GM04504 (cell line): ENCODE measurements at places on chromosomes 5 and 9.

DNA sequence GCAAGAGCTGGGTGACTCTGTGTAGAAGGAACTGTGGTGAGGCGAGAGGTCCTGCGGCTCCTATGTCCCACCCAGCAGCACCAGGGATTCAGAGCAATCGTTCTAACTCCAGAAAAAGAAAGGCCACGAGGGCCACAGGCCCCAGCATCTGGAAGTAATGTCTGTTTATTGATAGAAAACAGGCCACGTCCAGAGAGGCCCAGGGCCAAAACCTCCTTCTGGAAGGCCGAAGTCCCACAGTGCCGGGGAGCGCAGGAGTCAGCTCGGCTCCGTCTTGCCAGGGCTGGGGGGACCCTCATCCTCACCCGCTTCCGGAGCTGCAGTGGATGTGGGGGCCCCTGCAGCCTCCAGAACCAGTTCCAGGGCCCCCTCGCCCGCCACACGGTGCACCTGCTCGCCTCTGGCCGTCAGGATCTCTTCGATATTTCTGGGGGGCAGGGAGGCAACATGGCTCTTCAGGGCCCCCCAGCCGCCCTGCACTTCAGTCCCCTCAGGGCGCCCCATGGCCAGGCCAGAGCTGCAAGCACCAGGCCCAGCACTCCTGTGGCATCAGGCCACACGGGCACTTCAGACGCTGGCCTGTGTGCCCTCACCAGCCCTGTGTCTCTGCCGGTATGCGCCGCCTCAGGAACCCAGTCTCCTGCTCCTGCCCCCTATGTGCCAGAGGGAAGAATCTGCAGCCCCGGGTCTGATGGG, 1.6 kb downstream of the DNLZ start:
- no peak for DNase-seq

DNA sequence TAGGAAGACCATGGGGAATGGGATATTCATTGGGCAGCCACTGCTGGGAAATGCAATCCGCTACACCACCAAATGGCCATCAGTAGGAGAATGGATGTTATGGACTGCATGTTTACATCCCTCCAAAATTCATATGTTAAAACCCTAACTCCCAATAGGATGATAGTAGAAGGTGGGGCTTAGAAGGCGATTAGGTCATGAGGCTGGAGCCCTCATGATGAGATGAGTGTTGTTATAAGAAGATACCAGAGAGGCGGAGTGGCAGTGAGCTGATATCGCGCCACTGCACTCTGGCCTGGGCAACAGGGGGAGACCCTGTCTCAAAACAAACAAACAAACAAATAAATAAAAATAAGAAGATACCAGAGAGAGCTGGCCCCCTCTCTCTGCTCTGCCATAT, 16.1 kb upstream of the GTF3C5 start:
- no peak for DNase-seq

- DNase-seq: no peak
Observed at GRCh38 chr9:36739373-36740116, 166.8 kb downstream of the MELK start.

GRCh38 chr9:121210536-121210935, 8.9 kb upstream of the RAB14 start:
- no peak for DNase-seq

- DNase-seq: peak; percentile 91
Observed at GRCh38 chr5:59036274-59036961, 453.5 kb downstream of the RAB3C start.

GRCh38 chr5:128645581-128645980, 107.5 kb upstream of the FBN2 start:
- DNase-seq: no peak

DNA sequence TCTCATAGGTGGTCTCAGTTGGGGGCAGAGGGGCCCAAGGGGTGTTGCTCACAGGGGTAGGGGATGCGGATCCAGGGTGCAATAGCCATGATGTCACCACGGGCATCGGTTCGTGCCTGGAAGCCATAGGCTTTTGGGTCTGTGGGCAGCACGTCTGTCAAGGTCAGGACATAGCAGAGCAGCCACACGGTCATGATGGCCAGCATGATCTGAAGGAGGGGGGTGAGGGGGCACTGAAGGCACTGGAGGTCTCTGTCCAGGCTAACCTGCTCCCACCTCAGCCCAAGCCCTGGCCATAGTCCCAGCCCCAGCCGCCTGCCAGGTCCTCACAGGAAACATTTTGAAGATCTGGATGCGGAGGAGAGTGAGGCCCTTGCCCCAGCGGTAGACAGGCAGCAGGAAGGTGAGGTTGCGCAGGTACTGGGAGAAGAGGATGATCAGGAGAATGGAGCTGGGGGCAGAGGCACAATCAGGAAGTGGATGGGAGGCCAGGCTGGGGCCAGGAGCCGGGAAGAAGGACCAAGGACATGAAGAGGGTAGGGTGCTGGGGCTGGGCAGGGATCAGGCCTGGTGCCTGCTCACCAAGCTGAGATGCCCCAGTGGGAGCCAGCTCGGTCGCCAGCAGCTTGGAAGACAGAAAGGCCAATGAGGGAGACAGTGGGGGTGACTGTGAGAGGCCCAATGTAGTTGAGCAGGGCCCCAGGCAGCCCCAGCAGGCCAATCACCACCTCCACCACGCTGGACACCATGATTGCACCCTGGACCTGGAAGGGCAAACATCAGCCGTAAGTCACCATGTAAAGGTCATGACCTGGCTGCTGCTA, 3.3 kb downstream of the SLC23A1 start:
- DNase-seq: no peak

DNA sequence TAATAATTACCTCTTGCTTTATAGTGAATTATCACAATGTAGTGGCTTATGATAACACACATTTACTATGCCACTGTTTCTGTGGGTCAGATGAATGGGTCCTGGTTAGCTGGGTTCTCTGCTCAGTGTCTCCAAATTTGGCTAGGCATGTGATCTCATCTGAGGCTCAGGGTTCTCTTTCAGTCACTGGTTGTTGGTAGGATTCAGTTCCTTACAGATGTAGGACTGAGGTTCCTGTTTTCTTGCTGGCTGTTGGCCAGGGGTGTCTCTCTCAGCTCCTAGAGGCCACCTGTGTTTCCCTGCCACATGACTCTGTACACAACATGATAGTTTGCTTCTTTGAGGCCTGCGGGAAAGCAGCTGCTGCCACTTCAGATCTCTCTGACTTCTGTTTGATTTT, 7.1 kb downstream of the NFX1 start:
- no peak for DNase-seq

DNA sequence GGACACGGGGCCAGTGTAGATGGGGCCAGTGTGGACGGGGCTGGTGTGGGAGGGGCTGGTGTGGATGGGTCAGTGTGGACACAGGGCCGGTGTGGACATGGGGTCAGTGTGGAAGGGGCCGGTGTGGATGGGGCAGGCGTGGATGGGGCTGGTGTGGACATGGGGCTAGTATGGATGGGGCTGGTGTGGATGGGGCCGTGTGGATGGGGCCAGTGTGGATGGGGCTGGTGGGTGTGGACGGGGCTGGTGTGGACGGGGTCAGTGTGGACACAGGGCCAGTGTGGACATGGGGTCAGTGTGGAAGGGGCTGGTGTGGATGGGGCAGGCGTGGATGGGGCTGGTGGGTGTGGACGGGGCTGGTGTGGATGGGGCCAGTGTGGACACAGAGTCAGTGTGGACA, 23.8 kb downstream of the SLC9A3 start:
- no peak for DNase-seq

- DNase-seq: no peak
Observed at GRCh38 chr5:6343951-6344592, 34.3 kb downstream of the MED10 start.

DNA sequence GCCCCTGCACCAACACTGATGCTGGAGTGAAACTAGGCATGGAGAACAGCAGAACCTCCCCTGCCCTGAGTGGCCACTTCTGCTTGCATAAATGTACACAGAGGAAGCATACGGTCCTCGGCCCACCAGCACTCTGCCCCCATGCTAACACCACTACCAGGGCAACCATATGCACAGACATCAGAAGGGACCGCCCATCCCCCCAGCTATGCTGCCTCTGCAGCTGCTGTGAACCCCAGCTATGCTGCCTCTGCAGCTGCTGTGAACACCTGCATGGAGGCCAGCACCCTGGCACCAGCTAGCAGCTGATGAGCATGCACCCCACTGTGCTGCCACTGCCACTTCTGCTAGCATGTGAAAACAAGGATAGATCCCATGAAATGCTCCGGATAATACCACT, 250.3 kb downstream of the TUSC1 start:
- DNase-seq: no peak

DNA sequence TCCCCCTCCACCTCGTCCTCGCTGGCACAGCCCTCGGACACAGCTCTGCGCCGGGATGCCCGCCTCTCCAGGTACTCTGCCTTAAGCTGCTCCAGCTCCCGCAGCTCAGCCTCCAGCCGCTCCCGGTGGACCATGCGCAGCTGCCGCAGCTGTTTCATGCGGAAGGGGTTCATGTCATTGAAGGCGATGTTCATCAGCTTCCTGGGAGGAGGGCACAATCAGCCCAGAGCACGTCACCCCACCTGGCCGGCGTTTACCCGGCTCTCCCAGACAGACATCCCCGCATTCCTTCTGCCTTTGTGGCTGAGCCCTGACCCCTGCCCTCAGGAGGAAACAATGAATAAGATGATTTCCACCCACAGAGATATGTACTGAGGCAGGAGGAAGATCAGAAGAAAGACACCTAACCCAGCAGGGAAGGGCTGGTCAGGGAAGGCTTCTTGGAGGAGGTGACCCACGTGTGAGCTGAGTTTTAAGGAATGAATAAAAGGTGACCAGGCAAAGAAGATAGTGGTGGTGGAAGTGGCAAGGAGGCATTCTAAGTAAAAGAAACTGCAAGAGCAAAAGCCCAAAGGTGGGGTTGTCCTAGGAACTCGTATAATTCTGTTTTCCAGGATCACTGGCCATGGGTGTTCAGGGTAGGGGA, 7.1 kb upstream of the CORO2A start:
- no peak for DNase-seq
